ENCODE measurements at places on chromosomes 2 and 18.
A peak's percentile ranks its signal among the peaks of the same experiment; 100 is the strongest.

DNA sequence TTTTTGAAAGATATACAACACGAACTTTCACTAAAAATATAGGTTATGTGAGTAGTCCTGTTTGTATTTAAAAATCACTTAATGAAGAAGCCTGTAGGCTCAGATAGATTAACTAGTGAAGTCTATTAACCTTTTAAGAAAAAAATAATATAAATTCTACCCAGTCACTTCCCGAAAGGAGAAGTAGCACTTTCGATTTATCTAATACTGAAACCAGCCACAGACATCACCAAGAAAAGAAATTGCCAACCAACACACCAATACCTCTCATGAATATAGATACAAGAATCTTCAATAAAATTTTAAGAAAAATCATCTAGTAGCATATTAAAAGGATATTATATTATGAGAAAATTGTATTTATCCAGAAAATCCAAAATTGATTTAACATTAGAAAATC, 160.5 kb downstream of the GALNT13 start:
- DNase-seq, result no peak

- DNase-seq, result no peak
Observed at GRCh38 chr2:162914161-162914560, 75.6 kb upstream of the KCNH7 start.

DNA sequence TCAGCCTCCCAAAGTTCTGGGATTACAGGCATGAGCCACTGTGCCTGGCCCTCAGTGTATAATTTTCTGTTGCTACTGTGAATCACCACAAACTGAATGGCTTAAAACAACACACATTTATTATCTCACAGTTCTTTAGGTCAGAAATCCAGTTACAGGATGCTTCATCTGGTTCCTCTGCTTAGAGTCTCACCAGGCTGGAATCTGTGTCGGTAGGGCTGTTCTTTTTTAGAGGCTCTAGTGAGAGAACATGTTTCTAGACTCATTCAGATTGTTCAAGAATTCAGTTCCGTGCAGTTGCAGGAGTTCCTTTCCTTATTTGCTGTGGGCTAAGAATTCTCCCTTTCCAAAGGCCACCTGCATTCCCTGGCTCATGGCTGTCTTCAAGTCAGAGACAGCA, 22.2 kb downstream of the CCDC121 start:
- DNase-seq, result no peak

GRCh38 chr2:143158551-143159485, 29.6 kb downstream of the ARHGAP15 start:
- DNase-seq, result no peak

DNA sequence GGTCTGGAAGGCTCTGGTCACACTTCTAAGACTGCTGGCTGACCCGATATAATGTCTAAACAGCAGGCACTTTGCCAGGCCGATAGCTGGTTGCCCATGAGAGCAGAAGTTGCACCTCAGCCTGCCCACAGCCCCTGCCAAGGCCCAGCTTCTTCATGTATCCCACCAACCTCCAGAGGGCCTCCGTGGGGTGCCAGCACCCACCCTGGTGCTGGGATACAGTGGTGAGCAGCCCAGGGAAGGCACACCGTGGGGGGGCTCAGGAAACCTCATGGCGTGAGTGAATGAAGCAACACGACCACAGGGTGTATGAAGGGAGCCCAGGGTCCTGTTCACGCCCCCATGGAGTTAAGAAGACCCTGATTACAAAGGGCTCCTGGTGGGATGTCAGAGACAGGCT, 16.2 kb upstream of the GLI2 start:
- DNase-seq, result no peak

DNA sequence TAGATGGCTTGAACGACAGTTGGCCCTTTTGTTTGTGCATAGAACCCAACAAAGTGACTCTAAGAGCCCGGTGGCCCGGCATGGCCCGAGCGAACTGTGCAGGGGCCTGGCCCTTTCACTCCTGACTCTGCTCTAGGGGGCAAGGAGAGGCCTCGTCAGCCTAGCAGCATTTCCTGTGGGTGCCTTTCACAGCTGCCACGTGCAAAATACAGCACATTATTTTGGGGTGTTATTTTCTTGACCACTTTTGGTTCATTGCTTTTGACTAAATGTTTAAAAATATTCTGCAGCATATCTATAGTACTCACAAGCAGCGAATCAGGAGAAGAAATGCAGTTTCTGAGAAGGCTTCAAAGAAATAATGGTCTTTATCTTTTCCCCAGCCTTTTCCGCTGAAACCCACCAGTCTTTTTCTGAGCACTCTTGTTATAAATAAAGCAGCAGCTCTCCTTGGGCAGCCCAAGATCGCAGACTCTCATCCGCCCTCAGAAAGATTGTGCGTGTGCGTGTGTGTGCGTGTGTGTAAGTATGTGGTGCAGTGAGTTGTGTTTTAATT, 31.3 kb downstream of the DGKD start:
- no peak for DNase-seq

DNA sequence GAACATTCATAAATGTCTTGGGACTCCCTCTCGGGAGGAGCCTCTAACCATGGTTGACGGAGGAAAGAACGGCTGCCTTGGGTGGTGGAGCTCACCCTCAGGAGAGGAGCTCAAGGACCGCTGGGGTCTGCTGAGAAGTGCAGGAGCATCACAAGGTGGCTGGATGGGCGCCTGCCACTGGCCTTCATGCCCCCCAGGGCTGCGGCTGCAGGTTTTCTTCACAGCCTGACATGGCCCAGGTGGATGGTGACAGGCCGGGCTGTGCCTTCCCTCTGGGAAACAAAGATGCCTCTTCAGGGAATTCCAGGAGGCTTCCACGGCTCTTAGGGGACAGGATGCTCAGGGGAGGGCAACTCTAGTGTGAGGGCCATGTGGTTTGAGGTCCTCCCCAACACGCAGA, 119.5 kb upstream of the PXDN start:
- DNase-seq, result no peak

GRCh38 chr2:211793690-211794089, 744.9 kb downstream of the ERBB4 start:
- no peak for DNase-seq

GRCh38 chr2:160630801-160631590, 137.4 kb upstream of the RBMS1 start:
- no peak for DNase-seq

GRCh38 chr2:150467621-150467963, 19.9 kb downstream of the RND3 start:
- no peak for DNase-seq

GRCh38 chr2:100236166-100236565, 86.1 kb downstream of the LONRF2 start:
- no peak for DNase-seq

GRCh38 chr18:74183130-74183529, 34.8 kb downstream of the TIMM21 start:
- peak; percentile 61 for DNase-seq

DNA sequence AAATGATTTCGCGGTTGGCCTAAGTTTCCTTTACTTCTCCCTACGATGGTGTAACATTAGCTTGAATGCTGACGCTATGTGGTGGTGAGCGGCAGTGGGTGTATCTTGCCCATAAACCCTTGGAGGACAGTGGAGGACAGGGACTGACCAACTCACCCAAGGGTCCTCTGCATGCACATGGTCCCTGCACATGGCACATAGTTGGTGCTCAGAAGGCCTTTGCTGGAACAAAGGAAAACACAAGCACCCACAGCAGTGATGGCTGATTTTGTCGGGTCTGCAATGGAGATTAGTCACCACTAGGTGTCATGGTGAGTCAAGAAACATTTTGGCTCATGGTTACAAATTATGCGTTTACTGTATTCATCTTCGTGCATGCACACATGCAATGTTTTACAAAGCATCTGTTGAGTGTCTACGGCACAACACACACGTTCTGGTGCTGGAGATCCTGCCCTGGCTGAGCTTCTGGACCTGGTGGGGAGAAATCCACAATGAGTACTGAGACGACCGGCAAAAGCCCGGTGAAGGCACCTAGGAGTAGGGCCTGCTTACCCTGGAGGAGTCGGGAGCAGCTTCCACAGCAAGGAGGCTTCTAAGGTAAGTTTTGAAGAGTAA, 44.0 kb downstream of the PDCL3 start:
- no peak for DNase-seq

DNA sequence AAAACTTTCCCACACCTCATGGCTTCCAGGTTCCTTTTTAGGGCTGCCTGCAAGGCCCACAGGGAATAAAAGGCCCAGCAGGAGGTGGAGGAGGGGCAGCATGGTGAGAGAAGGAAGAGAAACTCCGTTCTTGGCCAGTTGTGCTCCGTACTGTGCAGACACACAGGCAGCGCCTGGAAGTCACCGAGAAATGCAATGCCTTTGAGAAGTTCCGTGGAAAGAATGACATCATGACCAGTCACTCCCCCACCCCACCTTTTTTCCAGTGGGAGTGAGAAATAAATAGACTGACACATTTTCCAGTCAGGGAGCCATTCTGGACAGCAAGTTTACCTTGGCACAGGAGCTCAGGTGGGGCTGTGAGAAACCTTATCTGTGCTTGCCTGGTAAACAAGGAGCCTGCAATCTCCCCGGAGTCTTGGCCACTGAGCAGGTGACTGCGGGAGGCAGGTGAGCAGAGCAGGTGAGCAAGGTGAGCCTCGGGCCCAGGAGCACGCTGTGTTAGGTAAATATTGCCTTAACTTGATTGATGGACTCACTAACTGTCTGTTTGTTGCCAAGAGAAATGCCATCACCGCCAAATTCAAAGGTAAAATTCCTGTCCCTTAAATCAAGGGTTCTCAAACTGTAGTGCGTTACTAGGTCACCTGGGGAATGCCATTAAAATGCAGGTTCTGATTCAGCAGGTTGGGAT, 13.5 kb upstream of the LBH start:
- peak; percentile 74 for DNase-seq

GRCh38 chr2:172829229-172829628, 93.6 kb downstream of the RAPGEF4 start:
- no peak for DNase-seq

- no peak for DNase-seq
Observed at GRCh38 chr2:176834226-176834625, 378.4 kb upstream of the HNRNPA3 start.

- DNase-seq, result no peak
Observed at GRCh38 chr2:176136374-176137251, 7.1 kb downstream of the HOXD8 start.

DNA sequence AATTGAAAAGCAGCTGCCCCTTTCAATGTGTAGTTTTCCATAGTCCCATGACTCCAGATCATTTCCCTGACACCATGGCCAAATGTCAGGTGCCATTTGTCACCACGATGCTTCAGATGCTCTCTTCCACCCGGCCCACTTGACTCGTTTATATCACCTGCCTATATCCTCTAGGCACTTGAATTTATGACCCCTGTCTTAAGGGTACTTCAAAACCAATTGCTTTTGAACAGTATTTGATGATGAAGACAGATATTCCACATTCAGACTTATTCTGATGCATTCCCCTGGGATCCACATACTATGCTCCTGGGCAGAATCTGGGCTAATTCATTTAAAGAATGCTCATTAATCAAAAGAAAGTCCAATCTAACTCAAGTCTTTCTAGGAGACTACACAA, 16.9 kb upstream of the RHBDD1 start:
- DNase-seq, result no peak

DNA sequence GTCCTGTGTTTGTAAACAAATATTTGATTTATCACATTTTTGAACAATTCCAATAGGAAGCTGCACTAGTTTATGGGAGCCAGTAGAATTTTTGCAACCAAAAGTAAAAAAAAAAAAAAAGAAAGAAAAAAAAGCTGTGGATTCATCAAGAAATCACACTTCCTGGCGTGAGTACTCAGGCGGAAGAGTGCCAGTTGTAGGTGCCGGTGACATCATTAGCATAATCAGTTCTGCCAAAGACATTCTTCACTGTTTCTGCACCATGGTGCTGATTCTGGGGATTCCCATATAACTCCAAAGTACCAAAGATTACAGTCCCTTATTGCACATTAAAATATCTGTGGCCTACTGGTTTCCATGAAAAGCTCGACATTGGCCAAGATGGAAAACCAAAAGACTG, 32.8 kb downstream of the RAPGEF4 start:
- no peak for DNase-seq

- no peak for DNase-seq
Observed at GRCh38 chr2:64698668-64699444, 45.1 kb upstream of the SERTAD2 start.

DNA sequence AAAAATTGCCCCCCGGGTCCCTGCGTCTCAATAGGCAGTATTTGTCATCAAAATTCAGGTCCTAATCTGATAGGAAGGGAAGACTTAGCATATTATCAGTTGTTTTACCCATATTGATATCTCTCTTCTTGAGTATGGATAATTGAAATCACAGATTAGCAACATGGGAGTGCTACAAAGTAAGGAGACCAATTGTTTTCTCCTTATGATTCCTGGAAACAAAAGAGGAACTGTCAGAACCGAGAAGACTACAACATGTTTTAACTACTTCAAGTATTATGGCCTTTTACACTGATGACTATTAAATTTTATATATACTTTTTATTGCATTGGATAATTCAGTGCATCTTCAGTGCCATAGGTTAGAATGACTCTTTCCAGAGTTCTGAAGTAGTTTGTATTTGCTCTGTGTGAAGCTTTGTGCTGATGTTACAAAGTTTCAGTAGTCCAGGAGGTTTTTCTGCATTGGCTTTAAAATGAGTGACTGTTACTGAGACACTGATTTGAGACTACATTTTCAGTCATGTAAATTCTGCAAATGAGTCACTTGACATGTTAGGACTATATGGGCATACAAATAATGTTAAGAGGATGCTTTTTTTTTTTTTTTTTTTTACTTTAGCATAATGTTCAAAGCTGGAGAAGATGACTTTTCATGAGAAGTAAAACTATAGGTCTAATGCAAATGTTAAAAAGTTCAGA, 19.7 kb upstream of the TLK1 start:
- no peak for DNase-seq

- DNase-seq, result no peak
Observed at GRCh38 chr18:78722929-78723710, 256.5 kb upstream of the SALL3 start.

GRCh38 chr18:80096032-80096565, 13.0 kb upstream of the ADNP2 start:
- no peak for DNase-seq

- DNase-seq, result no peak
Observed at GRCh38 chr2:219836647-219837177, 209.3 kb downstream of the SLC4A3 start.

- DNase-seq, result no peak
Observed at GRCh38 chr2:16625759-16626158, 39.9 kb downstream of the CYRIA start.

DNA sequence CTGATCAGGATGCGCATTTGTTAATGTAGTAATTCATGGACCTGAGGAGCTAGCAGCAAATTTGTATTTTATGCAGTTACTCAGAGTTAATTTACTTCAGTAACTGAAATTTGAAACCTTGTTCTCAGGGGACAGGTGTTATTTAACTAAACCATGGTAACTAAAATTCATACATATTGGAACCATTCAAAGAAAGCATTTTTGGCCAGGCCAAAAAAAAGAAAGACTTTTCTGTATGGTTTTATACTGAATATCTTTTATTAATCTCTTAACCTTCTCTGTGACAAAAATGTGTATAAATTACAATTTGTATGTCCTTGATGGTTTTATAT, 4.4 kb upstream of the KLHL23 start:
- DNase-seq, result no peak

GRCh38 chr2:156704132-156704531, 268.0 kb downstream of the GPD2 start:
- no peak for DNase-seq

Data from NCI-H2107 (cell line).